ENCODE measurements at places on chromosomes 6 and 20.

GRCh38 chr20:14777591-14777990 lies 440.2 kb upstream of the FLRT3 start:
- DNase-seq, result no peak

- no peak for DNase-seq
These were observed 583.8 kb upstream of the GJE1 start for GRCh38 chr6:141548966-141549365.

- no peak for DNase-seq
These were observed 142.1 kb downstream of the MYB start for GRCh38 chr6:135323202-135323668.

DNA sequence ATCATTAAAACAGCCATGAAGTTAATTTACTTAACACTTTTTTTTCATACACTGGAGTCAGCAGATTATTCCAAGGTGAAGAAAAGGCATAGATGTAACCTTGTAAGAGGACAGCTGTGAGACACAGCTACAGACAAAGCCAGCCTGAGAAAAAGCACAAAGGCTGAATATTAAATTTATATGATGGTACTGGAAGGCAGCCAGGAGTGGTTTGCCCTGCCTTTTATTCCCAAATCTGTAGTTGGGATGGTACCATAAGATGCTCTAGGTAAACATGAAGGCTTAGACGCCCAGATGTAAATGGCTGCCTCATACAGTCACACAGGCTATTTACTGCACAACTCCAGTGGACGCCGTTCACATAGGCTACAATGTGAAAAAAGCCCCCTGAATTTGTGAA lies 42.1 kb upstream of the LOC128125822 start:
- no peak for DNase-seq
